ENCODE measurements at places on chromosomes 4 and X.

- no peak for DNase-seq
Measured at GRCh38 chrX:38634665-38635064, 73.3 kb downstream of the TSPAN7 start.

DNA sequence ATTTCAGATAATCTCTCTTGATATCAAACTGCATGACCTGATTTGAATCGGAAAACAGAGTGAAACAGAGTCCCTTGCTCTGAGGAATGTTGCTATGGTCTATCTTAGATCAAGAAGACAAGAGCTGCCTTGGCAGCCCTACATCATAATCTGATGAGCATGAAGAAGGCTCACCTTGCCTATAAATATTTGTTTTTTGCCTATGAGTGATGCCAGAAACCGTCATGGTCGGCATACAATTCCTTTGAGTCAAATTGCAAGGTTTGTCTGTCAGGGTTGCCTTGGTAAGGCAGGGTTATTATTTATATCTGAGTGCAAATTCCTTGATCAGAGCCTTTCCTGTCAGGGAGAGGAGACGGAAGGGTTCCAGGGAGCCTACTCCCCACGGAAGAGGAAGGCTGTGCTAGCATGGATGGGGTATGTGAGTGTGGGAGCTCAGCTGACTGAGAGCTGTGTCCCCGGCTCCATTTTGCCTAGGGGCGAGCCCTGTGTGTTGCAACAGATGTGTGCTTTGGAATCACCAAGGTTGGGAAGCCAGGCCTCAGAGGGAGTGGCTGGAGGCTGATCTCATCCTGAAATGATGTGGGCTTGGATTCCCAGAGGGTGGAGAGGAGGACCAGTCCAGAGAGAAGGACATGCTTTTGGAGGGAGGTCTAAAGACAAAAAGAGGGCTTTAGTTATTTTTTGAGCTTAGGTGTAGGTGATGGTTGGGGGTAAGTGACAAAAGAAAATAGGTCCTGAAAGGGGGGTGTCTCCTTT is 43.6 kb downstream of the RTL9 start:
- no peak for DNase-seq

GRCh38 chrX:125205133-125205917 is 114.3 kb upstream of the TEX13C start:
- DNase-seq = no peak

DNA sequence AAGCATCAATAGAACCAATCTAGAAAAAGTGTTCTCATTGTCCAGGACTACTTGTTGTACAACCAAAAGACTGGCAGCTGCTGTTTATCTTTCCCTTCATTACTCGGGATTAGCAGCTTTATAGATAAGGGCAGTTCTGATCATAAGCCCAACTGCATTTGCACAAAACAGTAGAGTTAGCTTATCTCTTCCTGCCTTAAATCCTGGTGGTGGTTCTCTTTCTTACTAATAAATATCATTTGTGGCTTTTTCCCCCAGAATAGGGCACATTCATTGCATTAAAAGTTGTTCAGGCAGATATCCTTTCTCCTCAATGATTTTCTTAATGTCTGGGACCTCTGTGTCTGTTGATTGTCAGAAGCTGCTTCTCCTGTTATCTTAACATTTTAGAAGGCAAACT is 20.2 kb upstream of the RRAGB start:
- no peak for DNase-seq

DNA sequence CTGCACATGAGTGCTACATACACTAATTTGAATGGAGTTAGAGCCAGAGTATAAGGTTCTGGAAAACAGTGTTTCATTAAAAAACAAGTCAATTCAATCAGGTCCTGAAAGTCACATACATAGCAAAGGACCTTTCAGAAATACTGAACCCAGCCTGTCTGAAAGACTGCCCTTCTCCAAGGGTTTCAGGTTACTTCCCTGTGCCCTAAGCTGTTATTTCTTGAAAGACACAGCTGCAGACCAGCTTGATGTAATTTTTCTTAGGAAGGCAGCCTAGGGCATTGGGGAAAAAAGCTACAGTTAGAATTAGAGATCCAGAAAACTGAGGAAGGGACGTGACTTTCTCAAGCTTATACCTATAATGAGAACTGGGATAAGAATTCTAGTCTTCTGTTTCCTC is 155.9 kb upstream of the MAOA start:
- DNase-seq = no peak

GRCh38 chr4:73617256-73617655 is 3.0 kb downstream of the RASSF6 start:
- DNase-seq = no peak

- DNase-seq = no peak
Measured at GRCh38 chrX:74656079-74656745, 41.8 kb upstream of the RLIM start.

Data from inflammatory macrophage treated with lipopolysaccharide for 4 hours (primary cell).